Stomach (tissue), 19 donors: ENCODE measurements at places on chromosomes 3 and 15.

- no peaks in the 10 kb centered on the region for H3K4me1 ChIP-seq
- peaks cover 6% of the 10 kb centered on the region for H3K36me3 ChIP-seq
- no peak overlapping the region for H3K4me3 ChIP-seq
- DNase-seq = no peak
- no peaks in the 10 kb centered on the region for H3K27me3 ChIP-seq
- no peak overlapping the region for H3K27ac ChIP-seq
Observed at GRCh38 chr3:179716226-179716625, 63.4 kb downstream of the USP13 start.

DNA sequence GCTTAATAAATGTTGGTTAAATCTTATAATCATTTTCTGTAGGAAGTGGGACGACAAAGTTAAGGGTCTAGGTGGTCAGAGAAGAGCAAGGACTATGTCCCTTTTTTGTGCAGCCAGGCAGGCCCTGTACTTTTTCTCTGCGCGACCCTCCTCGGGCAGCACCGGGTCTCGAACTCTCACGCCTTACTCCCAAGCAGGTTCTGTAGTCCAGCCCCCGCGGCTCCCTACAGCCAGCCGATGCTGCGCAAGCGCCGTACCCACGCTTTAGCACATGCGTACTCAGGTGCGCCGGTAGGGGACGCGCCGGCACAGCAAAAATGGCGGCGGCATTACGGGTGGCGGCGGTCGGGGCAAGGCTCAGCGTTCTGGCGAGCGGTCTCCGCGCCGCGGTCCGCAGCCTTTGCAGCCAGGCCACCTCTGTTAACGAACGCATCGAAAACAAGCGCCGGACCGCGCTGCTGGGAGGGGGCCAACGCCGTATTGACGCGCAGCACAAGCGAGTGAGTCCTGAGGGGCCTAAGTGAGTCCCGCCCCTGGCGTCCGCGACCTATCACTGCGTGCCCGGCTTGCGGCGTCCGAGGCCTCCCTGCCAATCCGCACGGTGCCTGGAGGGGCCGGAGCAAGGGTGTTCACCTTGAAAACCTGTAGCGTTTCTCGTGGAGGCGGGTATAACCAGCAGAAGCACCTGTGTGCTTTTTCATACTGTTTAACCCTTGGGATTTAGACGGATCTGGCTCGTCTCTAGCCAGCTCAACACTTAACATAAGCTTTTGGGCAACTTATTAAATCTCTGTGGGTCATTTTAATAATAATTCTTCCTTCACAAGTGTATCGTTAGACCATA lies at the start of gene PCCB:
Gene PCCB (plus strand): TSS at position 282 of the 844 bp plus-strand sequence. CDS start 36 bp downstream, at position 318.
- H3K36me3 ChIP-seq = no peaks in the 10 kb centered on the region
- peaks cover 19% of the 10 kb centered on the region for H3K4me1 ChIP-seq
- peak; percentile 96 for DNase-seq
- H3K4me3 ChIP-seq = peak within 1 kb of the TSS; percentile 58
- peak within 1 kb of the TSS; percentile 93 for H3K27ac ChIP-seq
- H3K27me3 ChIP-seq = no peaks in the 10 kb centered on the region

DNA sequence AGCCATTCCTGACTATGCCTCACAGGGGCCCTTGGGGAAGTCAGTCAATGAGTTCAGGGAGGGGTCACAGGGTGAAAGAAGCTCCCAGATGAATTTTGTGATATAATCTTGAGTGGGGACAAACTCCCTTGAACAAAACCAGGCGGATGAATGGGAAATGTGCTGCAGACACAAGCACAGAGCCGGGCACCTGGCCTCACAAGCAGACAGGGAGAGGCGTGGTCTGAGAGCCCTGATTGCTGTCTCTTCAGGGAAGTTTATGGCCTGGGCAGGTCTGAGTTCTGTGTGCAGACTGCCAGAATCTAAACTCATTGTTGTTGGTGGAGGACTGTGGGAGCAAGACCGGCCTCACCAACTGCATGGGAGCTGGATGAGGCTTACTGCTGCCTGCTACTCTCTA lies 591.8 kb downstream of the EPHA3 start:
- H3K4me3 ChIP-seq = no peak overlapping the region
- no peak overlapping the region for H3K27ac ChIP-seq
- H3K36me3 ChIP-seq = no peaks in the 10 kb centered on the region
- DNase-seq = no peak
- H3K27me3 ChIP-seq = no peaks in the 10 kb centered on the region

DNA sequence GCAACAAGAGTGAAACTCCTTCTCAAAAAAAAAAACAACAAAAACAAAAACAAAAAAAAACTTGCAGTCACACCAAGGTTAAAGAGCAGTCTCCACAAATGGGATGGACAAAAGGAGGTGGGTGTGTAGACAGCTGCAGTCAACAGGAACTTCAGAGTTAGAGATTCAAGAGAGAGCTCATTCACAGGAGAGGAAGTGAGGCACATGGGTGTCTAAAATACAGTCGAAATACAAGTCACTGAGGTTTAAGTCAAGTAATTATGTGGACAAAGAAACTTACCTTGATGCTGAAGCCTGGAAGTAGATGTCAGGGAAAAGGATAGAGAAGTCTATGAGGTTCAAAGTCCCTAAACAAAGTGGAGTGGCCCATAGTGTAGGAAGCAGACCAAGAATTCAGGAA lies 14.8 kb downstream of the MRPS11 start:
- peaks cover 28% of the 10 kb centered on the region for H3K36me3 ChIP-seq
- no peaks in the 10 kb centered on the region for H3K27me3 ChIP-seq
- no peak for DNase-seq
- H3K27ac ChIP-seq = no peak overlapping the region
- no peak overlapping the region for H3K4me3 ChIP-seq
